HuH-7.5 (cell line): ENCODE measurements at places on chromosomes 2 and 18.

- DNase-seq, result no peak
These were observed 224.1 kb downstream of the PHLPP1 start for GRCh38 chr18:62939433-62939832.

DNA sequence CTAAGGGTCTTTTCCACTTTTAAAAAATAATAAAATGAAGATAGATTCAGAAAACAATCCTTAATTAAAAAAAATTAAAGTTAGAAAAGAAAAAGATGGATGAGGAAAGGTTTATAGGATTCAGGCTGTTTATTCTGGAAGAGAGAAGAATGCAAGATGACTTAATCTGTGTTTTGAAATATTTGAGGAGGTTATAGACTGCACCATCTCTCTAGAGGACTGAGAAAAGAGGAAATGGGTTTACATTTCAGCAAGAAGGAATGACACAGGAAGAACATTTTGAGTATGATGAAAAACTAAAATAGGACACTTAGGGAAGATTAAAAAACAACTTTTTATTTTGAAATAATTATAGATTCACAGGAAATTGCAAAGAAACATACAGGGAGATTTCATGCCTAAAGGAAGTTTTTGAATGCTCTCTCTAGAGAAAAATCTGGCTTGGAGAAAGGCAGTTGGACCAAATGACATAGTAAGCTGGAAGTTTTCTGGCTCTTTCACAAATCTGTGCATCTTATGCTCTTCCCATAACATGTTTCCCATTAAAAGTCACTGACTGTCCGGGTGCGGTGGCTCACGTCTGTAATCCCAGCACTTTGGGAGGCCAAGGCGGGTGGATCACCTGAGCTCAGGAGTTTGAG lies 75.0 kb downstream of the CERS6 start:
- no peak for DNase-seq

GRCh38 chr18:12640881-12641200 lies 17.1 kb downstream of the SPIRE1 start:
- DNase-seq, result no peak

DNA sequence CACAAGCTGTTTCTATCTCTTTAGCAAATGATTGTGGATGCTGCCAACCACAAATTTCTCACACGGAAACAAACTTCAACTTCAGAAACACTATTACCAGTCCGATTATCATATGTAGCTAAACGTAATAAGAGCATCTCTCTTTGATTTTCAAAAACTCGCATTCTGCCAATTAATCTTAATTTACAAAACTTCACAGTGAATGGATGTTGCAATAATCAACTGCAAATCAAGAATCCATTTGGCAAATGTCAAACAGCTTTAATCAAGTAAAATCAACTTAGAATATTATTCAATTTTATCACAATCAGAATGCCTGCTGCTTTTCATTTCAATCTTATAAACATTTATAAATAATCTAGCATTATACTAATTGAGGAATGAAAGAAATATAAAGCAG lies 54.2 kb downstream of the DTNB start:
- no peak for DNase-seq

DNA sequence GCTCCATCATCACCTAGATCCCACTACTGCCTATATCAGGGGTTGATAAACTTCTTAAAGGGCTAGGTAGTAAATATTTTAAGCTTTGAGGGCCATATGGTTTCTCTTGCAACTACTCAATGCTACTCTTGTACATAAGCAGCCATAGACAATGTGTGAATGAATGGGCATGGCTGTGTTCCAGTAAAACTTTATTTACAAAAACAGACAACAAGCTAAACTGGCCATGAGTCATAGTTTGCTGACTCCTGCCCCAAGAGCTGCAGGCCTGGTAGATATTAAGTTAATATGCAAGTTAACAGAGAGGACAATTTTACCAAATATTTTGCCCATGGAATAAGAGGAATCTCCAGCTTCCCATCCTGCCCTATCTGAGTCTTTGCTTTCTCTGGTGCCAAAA lies 29.8 kb upstream of the MYO3B start:
- DNase-seq, result no peak

- DNase-seq, result no peak
These were observed 12.3 kb downstream of the GKN2 start for GRCh38 chr2:68940369-68940768.

GRCh38 chr2:23620841-23621341 lies 235.9 kb downstream of the KLHL29 start:
- no peak for DNase-seq

DNA sequence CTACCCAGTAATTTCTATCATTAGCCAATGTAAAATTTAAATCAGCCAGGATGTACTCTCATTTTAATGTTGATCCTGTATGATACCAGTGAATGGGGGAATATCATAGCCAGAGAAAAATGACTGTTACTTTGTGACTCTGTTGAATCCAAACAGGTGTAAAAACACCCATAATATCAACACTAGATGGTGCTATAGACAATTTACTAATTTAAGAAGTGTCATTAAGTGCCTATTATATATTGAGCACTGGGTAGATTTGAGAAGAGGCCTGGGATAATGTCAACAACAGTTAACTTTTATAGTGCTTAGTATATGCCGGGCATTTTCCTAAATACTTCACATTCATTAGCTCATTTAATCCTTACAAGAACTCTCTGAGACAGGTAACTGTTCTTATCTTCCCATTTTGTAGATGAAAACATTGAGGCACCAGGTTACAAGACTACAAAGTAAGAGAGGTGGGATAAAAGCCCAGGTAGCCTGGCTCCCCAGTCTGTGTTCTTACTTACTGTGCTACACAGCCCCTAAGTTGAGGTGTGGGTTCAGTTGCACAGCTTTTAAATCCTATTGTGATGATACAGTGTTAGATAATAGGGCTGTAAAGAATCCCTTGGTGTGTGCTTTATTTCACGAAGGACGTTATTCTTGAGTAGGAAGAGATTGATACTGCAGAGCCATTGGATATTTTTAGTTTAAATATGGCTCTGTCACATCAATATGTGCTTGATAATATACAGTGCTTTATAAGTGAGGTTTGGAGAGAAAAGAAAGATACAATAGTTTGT lies 325.5 kb downstream of the AGPS start:
- no peak for DNase-seq

DNA sequence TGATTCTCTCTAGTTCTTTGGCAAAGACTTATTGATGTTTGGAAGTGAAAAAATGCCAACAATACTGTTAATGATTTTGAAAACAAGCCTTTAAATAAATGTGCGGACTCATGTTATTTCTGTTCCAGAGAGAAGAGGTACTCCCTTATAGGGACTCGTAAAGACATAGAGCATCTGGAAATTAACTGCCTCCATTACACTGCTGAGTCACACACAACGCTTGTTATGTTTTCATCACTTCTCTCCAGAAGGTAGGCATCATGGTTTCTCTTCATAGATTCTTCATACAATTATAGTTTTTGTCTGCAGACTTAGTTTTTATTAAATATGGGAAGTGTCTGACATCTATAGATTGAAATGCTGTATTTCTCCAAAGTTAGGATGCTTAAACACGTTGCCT lies 302.5 kb upstream of the EPC2 start:
- DNase-seq, result no peak

GRCh38 chr18:75293591-75293990 lies 83.0 kb downstream of the TSHZ1 start:
- DNase-seq, result no peak

DNA sequence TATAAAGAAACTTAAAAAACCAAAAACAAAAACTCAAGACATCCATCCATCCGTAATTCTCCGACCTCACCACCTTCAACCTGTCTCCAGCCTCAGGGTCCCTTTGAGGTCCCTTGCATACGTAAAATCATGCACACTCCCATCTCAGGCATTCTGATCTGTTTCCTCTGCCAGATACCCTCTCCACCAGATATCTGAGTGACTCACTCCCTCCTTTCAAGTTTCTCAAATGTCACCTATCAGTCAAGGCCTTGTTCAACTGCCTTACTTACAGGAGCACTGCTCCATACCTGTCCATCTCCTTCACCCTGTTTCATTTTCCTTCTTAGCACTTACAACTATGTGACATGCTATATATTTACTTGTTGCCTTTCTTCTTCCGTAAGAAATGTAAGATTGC lies 369.3 kb downstream of the NBAS start:
- DNase-seq, result no peak

- no peak for DNase-seq
These were observed 373.9 kb downstream of the TSN start for GRCh38 chr2:122129399-122129798.

DNA sequence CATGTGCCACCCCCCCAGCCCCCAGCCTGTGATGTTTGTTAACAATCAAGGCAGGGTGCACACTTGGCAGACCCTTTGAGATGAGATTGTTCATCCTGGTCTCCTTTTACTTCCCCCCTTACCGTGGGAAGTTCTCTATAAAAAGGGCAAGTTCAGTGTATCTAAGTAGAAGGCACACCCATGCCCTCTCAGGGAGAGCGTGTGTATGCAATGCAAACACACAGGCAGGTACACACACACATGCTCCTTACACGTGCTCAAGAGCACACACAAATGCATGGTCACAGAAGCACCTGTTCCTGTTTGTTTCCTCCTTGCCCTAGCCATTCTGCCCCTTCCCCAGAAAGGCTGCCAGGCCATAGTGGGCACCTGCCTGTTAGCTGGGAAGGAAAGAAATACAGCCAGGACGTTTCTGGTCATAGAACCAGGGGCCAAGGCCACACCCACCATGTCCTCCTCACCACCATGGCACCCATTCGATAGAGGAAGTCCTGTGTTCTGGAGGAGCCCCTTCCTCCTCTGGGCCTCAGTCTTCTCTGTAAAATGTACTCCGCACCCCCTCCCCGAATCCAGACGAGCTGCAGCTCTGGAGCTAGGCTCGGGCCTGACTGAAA lies 3.1 kb downstream of the ATOH8 start:
- no peak for DNase-seq

DNA sequence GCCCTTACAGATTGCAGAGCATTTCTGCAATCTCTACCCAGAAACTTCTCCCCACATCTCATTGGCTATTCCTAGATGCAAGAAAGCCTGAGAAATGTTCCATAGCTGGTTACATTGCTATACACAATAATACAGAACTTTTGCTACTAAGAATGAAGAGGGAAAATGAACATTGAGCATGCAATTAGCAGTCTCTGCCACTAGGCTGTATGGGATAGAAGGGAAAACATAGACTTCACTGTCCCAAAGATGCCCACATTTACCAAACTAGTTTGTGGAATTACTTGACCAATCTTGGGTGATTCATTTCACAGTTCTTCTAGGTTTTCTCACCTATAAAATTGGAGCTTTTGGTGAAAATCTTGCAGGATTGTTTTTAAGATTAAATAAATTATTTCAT lies 265.7 kb upstream of the NT5C1B start:
- DNase-seq, result peak; percentile 14

DNA sequence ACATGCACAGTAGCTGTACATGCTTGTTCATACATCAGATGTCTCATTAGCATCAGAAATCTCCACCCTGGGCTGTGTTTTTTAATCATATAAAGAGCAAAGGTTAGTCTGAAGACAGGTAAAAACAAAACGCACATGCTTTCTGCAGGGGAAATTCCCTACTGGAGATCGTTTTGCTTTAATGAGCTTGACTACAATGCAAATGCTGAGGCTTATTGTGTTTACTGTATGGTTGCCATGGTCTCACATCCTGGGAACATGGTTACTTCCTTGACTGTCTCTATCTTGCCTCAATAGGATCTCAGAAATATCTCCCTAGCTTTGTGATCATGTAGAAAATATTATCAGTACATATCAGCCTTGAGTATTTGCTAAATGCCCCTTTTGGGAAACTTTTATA lies 336.5 kb upstream of the TFPI start:
- DNase-seq, result no peak

- DNase-seq, result no peak
These were observed 102.5 kb downstream of the OLA1 start for GRCh38 chr2:174145827-174146226.
